ENCODE measurements at places on chromosomes 4 and X. TPM values are rescaled to one million over a fixed set of nuclear protein-coding genes. Genes with fewer than 3 reads are reported as not detected.

- DNase-seq = no peak
These were observed 167.4 kb downstream of the HS3ST1 start for GRCh38 chr4:11261066-11261850.

The FAM47A gene
- not detected for total RNA-seq

The CBLL2 gene
- total RNA-seq = not detected

DNA sequence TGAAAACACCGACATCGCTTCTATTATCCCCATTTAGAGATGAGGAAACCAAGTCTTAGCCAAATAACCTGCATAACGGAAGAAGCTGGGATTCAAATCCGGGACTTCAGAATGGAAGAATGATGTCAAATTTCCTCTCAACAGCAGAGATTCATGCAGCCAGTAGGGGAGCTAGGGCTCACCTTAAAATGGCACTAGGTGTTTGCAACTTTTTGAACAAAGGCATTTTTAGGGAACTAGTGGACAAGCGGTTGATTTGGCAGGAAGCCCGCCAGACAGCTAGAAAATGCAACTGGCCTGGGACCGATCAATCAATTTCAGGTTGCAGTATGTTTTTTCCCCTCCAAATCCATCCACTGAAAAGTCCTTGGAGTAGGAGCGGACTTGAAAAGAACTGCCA, 224.2 kb downstream of the PTTG2 start:
- no peak for DNase-seq

- peak; percentile 95 for DNase-seq
These were observed 445.9 kb downstream of the TLL1 start for GRCh38 chr4:166318810-166319525.

The GAGE12E gene
- not detected for total RNA-seq

GRCh38 chrX:97155816-97156215, 272.1 kb downstream of the RPA4 start:
- DNase-seq = no peak

GRCh38 chr4:146398896-146399445, 122.8 kb downstream of the SLC10A7 start:
- no peak for DNase-seq

DNA sequence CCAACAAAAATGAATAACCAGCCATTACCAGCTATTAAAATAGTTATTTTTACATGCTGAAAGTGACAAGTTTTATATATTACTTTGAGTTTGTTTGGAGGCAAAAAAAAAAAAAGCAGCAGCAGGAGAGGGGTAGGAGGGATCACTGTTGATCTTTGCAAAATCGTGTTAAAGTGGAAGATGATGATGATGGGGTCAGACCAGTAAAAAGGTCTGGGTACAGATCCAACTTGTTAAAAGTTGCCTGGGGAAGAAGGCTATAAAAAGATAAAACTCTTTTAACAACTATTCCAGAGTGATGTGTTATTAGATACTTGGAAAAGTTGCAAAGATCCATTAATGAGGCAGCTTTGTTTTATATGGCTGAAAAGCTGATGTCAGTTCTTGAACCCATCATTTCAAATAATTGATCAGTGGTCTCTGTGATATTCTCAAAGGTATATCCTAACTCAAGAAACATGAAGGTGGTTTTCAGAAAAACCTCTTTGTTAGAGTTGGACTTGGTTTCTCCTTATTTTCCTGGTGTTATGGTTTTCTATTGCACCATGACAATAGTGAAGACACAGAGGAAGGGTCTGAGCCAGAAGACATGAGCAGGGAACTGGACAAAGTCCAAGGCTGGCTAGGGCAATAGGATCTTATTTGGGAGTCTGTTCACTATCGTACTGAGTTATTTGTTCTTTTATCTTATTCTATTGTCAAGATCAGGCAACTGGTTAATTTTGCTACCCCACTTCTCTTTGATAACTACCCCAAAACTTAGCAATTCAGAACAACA, 44.8 kb downstream of the EDNRA start:
- DNase-seq = no peak

The GPR34 gene
- not detected for total RNA-seq

GRCh38 chrX:14355556-14355955, 173.8 kb upstream of the GLRA2 start:
- no peak for DNase-seq

The AMBN gene
- total RNA-seq = not detected

DNA sequence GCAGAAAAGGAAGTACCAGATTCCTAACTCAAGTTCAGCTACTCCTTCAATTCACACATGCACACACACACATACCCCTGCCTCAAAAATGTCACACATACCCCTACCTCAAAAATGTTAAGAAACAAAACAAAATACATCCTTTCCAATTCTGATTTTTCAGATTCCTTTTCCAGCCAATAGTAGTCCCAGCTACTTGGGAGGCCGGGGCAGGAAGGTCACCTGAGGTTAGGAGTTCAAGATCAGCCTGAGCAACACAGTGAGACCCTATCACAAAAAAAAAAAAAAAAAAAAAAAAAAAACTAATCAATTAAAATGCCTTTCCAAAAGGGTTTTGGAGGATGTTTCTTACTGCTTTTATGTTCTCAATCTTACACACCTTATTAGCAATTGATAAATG, 138.0 kb downstream of the AFAP1 start:
- no peak for DNase-seq

GRCh38 chr4:149238097-149238496, 577.5 kb downstream of the IQCM start:
- DNase-seq = no peak

DNA sequence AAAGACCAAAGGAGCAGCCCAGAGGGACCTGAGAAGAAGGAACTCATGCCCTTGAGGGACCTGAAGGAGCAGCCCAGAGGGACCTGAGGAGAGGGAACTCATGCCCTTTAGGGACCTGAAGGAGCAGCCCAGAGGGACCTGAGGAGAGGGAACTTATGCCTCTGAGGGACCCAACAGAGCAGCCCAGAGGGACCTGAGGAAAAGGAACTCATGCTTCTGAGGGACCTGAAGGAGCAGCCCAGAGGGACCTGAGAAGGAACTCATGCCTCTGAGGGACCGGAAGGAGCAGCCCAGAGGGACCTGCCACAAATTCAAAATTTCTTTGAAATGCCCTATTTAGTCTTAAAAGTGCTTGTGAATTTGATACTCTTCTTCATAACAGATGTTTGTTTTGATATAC, 48.5 kb upstream of the TMEM154 start:
- DNase-seq = no peak

The RBM3 gene
- total RNA-seq = 52.7 TPM

DNA sequence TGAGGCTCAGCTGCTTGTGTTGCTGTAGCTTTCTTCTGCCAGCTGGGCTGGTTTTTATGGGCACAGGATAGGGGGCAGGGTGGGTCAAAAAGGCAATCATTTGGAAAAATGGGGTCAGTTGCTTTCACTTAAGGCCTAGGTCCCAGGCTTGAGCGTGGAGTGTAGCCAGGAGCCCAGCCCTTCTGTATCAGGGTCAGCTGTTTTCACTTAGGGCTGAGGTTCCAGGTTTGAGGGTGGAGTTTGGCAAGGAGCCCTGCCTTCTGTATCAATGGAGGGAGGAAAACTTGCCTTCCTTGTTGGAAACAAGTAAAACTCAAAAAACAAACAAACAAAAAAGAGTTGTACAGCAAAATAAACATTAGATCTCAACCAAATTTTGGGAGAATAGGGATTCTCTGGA, 37.0 kb upstream of the UGT8 start:
- DNase-seq = no peak

The NLGN3 gene
- total RNA-seq = 0.83 TPM

DNA sequence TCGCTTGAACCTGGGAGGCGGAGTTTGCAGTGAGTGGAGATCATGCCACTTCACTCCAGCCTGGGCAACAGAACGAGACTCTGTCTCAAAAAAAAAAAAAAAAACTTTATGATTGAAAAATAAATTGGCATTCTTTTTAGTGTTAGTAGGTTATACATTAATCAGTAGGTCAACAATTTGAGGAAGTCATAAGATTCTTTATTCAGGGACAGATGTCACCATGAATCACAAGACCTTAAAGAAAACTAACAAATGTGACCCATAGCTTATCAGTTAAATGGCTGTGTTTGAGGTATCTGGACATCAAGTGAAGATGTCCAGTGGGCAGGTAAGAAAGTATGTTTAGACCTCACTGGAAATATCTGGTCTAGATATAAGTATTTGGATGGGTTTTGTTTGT, 9.3 kb upstream of the PRMT9 start:
- DNase-seq = no peak

The REELD1 gene
- not detected for total RNA-seq

The FOXO4 gene
- 6.9 TPM for total RNA-seq

- no peak for DNase-seq
These were observed 754 bp downstream of the NYX start for GRCh38 chrX:41447897-41448296.

DNA sequence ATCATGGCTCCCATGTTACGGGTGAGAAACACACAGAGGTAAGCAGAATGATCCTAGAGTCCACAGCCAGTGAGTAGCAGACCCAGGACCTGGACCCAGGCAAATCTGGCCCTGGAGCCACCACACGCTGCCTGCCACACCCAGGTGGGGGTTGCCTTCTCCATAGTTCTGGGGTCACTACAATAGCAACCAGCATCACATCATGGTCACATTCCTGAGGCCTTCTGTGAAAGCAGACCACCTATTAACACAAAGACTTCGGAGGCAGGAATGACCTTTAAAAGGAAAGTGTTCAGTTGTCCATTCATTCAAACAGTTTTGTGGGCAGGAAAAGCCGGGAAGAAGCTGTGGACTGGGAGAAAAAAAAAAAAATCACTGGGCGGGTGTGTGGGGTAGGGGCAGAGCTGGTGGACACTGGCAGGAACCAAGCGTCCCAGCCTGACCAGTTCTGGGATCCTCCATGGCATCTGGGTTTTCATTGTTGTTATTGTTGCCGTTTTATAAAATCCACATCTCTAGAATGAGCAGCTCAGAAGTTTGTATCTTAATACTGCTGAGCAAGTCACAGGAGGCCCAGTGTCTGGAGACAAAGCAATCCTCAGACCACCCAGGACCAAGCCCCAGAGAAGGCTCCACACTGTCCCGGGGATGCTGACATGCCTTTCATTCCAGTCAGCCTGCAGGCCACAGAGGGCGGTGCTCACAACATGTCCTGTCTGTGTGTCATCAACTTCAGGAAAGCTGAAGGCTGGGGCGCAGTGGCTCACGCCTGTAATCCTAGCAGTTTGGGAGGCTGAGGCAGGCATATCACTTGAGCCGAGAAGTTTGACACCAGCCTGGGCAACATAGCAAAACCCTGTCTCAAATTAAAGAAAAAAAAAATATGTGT, 67.0 kb downstream of the SEL1L3 start:
- DNase-seq = peak; percentile 27

GRCh38 chr4:175246941-175247340, 328.8 kb downstream of the ADAM29 start:
- DNase-seq = peak; percentile 63

DNA sequence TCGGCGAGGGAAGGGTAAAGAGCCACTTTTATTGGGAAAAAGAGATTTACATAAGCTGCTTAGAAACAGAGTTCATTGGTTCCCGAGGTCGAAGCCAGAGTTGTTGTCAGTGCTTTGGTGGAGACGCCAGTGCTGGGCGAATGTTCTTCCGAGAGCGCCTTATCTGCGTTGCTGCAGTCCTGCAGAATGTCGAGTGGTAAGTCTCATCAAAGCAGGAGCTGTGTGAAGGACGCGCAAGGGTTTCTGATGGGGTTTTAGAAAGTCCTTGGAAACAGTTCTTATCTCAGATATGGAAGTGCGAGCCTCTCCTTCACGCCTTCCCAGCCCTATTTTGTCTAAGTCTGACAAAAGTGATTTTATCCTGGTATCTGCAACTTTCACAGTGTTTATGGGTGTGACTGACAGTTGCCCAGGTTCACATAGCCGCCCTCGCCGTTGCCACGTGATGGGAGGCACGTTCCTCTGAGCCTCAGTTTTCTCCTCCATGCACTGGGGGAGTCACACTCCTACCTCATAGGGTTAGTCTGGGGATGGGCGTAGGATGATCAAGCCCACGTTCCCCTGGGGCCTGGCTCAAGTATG, 47.3 kb upstream of the NSG1 start:
- no peak for DNase-seq

DNA sequence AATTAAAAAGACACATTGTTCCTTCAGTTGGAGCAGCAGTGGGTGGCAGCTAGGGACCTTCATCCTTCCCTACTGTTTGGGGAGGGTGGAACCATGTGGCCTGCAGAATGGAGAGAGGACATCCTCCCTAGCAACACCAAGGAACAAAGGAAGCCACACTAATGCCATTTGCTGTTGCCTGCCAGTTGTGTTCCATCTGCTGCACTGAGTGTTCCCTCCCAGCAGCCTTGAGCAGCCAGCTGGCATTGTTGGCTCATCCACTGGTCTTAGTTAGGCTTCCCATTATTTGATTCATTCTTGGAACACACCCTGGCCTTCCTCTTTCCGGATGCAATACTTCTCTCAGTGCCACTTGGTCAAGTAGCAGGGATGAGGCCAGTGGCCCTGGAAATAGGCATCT, 25.0 kb upstream of the HMGB3 start:
- DNase-seq = no peak

- no peak for DNase-seq
These were observed 125.0 kb downstream of the TBX22 start for GRCh38 chrX:80139564-80139963.

The GUF1 gene
- 13.9 TPM for total RNA-seq

The BCOR gene
- 4.9 TPM for total RNA-seq

- DNase-seq = no peak
These were observed 86.1 kb downstream of the ADGRG4 start for GRCh38 chrX:136386826-136387225.

The HAUS7 gene
- total RNA-seq = 10.5 TPM

The GABRG1 gene
- not detected for total RNA-seq

GRCh38 chrX:136191171-136191570, 43.8 kb downstream of the FHL1 start:
- no peak for DNase-seq

The FATE1 gene
- total RNA-seq = not detected

DNA sequence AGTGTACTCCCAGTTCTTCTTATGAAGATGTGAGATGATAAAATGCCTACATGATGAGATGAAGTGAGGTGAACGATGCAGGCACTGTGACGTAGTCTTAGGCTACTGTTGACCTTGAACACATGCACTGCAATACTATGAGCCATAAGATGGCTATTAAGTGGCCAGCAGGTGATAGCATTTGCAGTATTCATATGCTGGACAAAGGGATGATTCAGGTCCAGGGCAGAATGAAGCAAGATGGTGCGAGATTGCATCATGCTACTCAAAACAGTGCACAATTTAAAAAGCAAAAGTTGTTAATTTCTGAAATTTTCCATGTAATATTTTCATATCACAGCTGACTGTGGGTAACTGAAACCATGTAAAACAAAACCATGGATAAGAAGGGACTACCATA, 781.4 kb downstream of the PCDH18 start:
- DNase-seq = peak; percentile 2

GRCh38 chrX:118682258-118683014, 45.0 kb upstream of the IL13RA1 start:
- DNase-seq = no peak

- DNase-seq = no peak
These were observed 121.5 kb upstream of the NR3C2 start for GRCh38 chr4:148563684-148564083.

DNA sequence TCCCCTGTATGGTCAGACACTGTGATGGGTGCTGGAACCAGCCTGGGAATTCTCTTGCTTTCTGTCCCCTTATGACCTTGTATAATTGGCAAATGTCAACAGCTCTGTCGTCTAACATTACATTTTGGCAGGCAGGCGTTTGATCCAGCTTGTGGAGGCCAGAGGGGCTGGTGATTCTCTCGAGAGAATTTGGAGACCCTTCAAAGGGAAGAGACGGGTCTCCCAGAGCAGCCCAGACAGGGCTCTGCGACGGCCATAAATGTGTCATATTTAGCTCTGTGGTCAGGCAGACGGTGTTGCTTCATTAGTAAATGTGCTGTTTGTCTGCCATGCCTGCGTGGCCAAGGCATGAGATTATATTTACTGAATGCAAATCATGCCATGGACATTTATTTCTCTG, 68.7 kb downstream of the SORCS2 start:
- peak; percentile 40 for DNase-seq

Measured in fibroblast of lung (primary cell).